Stimulated activated CD4-positive, alpha-beta T cell treated with anti-CD3 and anti-CD28 coated beads, Interleukin-15, amount 100 ng/mL, for 1 hour (primary cell): ENCODE measurements at places on chromosomes 7 and 10.

GRCh38 chr10:58754469-58755339 lies 242.0 kb downstream of the BICC1 start:
- no peak for DNase-seq

GRCh38 chr7:27152816-27153442 lies 546 bp upstream of the HOXA3 start:
- no peak for DNase-seq

DNA sequence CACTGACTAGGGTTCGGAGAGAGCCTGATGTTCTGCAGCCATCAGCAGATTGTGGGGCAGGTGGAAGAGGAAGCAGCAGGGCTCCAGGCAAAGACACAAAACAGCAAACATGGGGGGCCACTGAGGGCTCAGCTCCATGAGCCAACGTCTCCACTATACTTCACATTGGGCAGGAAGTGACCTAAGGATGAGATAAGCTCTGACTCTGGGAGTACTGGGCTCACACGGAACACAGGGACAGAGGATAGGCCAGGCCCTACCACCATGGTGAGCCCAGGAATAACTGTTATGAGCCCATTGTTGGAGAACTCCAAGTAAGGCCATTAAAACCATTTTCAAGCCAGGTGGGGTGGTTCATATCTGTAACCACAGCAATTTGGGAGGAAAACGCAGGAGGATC lies 14.9 kb upstream of the MRPS24 start:
- no peak for DNase-seq

- no peak for DNase-seq
Measured at GRCh38 chr10:15265056-15265455, 96.6 kb upstream of the NMT2 start.

DNA sequence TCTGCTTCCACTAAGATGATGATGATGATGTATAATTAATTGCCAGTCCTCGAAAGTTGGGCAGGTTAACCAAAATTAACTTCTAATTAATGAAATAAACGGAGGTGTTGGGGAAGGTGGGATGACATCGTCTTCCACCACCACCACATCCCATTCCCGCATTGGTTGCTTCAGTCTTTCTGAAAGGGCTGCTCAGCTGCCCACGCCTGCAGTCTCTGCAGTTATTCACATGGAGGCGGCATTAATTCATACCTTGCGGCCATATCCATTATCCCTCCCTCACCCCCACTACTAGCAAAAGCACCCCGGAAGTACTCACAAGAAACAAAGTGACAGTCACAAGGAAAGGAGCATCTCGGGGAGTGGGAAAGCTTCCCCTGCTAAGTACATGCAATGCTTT lies 387.9 kb downstream of the DPP6 start:
- DNase-seq: no peak

- DNase-seq: no peak
Measured at GRCh38 chr10:82462910-82463551, 588.0 kb downstream of the NRG3 start.

DNA sequence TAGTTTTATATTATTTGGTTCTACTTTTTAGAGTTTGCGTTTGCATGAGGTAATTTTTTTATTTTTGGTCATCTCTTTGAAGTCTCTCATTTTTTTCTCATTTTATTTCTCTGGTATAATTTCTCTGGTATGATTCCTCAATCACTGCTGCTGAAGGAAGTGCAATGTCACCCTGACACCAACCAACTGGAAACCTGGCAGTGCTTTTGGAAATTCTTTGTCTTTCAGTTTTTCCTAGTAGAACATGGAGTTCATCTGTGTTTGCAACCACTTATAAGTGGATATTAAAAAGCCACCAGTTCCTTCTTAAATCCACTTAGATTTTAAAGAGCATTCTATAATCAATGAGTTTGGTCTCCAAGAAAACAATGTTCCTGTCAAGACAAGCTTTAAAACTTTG lies 291.8 kb downstream of the PRKG1 start:
- DNase-seq: no peak

DNA sequence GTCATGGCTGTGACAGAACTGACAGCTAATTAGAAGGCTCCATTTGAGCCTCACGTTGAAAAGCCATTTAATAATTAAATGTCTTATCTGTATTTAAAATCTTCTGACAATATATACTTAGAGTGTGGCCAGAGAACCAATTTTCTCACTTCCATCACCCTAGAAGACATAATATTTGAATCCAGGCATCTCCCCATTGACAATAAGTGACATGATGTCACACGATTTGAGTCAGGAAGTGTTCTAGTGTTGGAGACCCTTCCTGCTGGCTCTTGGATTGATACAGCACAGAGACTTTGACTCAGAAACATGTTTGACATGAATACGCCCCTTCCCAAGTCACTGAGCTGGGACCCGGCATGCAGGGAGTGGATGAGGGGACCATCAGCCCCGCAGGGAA lies 85.9 kb downstream of the SLIT1 start:
- DNase-seq: no peak

DNA sequence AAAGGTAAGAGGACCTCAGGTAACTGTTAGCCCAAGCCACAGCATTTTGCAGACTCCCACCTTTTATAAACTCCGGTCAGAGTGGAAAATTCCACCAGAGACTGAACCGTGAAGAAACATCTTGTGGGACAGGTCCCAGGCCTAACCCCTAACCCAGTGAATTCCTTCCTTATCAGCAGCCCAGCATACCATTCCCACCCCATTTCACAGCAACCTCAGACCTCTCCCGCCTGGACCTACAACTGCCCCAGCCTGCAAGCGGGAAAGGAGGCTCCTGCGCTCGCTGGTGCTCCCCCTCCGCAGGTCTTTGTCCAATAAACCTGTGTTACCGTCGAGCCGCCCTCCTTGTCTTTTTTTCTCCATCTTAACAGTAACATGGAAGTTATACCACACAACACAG lies 736.6 kb downstream of the MAGI2 start:
- DNase-seq: no peak

DNA sequence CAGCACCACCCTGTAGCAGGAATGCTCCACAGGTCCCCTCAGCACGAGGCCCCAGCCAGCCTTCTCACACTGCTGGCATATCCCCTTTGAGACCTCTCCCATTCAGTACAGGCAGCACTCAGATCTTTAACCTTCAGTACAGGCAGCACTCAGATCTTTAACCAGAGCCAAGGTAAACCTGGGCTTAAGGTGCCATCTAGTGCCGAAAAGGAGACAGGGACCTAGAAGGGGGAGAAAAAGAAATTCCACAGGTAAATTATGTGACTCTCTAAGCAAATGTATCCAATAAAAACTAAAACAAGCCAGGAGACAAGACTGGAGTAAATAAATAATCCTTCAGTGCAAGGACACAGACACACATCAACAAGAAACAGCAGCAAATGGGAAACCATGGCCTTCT lies 358.6 kb downstream of the PTPRN2 start:
- DNase-seq: no peak

- DNase-seq: no peak
Measured at GRCh38 chr10:86898511-86898910, 58.9 kb downstream of the MMRN2 start.

- no peak for DNase-seq
Measured at GRCh38 chr7:42238709-42239366, 1.8 kb upstream of the GLI3 start.

- no peak for DNase-seq
Measured at GRCh38 chr10:5490032-5490431, 9.3 kb downstream of the CALML5 start.

DNA sequence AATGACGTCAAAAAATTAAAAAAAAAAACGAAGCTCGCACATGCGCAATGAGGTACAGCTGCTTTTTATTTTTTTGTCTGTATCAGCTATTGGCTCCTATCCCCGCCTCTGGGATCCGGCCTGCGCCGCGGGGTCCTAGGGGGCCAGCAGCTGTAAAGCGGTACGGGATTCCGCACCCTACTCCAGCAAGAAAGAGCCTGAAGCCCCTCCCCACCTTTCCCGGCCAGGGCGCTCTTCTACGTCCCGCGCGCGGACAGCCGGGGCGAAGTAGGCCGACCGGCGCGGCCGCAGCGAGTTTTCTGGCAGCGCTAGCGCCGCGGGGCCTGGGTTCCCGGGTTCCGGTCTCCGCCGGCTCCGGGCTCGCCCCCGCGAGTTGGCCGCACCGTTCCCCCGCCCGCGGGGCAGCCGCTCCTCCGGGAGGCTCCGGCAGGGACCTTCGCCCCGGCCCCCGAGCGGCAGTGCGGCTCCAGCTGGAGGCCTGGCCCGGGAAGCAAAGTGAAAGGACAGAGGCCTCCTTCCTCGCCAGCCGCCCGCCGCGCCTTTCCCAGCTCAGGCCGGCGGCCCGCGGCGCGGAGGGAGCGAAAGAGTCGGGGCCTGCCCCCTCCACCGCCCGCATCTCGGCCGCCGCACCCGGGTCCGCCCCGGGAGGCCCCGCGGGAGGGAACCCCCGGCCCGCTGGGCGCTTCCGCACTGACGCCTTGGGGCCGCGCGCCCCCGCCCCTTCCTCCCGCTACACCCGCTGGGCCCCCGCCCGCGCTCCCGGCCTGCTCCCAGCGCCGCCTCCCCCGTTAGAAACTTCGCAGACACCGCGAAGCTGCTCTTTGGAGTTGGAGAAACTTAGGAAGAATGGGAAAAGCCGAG lies 4.7 kb upstream of the SPAG6 start:
- DNase-seq: peak; percentile 46

DNA sequence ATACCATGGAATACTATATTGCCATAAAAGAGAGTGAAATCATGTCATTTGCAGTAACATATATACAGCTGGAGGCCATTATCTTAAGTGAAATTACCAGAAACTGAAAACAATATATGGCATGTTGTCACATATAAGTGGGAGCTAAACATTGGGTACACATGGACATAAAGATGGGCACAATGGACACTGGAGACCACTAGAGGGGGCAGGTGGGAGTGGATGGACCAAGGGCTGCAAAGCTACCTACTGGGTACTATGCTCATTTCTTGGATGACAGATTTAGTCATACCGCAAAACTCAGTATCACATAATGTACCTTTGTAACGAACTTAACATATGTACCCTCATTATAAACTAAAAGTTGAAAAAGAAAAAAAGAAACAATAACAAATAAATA lies 1167.6 kb downstream of the NXPH1 start:
- DNase-seq: no peak

- no peak for DNase-seq
Measured at GRCh38 chr10:78286668-78287067, 253.0 kb downstream of the RPS24 start.

GRCh38 chr10:54198051-54198450 lies 603.0 kb downstream of the PCDH15 start:
- DNase-seq: no peak

GRCh38 chr10:653991-654646 lies 35.3 kb downstream of the DIP2C start:
- DNase-seq: no peak

DNA sequence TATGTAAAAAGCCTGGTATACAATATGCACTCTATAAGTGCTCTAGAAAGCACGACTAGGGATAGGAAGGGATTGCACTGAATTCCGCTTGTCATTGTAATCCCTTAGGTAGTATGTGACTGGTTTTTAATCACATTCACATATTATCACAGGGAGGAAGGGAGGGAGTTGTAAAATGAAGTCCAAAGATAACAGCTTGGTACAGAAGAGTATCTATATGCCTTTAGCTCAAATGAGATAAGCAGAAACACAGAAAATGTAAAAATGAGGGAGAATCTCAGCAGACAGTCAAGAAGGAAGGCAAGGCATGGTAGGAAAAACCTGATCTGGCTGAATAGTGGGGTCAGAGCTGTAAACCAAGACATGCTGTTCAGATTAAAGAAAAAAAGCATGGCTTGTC lies 63.4 kb downstream of the ABI1 start:
- DNase-seq: no peak

DNA sequence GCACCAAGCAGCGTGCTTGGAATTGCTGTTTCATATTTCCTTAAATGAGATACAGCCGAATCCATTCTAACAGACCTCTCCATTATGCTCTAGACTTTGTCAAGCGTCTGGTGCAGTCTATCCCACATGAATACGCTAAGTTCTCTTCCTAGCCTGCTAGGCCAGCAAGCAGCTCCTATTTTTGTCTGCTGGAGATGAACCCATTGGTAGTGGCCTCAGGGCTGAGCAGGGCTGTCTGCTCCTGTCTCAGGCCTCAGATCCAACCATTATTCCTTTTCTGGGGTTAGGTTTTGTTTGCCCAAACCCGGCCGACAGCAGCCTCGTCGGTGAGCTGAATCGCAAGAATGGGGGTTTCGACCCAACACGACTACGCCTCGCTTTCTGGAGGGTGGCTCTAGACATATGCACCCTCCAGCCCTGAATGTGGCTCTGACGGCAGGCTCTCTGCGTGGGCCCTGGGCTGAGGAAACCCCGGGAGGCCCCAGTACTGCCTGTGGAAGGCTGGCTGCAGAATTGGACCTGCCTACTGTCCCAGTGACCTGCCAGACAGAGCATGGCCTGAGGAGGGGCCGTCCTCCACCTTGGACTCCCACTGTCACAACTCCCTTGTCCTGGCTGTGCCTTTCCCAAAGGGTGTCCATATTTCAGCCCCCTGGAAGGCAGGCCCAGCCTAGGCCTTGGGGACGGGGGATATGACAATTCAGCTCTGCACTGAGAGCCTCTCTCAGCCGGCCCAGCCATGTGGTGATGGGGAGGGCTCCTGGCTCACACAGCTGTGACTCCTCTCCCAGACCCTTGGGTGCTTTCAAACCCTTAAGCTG lies 267.9 kb upstream of the TCERG1L start:
- DNase-seq: no peak

GRCh38 chr7:12646139-12646538 lies 41.3 kb upstream of the ARL4A start:
- no peak for DNase-seq

GRCh38 chr7:15784694-15785030 lies 98.2 kb upstream of the MEOX2 start:
- no peak for DNase-seq

DNA sequence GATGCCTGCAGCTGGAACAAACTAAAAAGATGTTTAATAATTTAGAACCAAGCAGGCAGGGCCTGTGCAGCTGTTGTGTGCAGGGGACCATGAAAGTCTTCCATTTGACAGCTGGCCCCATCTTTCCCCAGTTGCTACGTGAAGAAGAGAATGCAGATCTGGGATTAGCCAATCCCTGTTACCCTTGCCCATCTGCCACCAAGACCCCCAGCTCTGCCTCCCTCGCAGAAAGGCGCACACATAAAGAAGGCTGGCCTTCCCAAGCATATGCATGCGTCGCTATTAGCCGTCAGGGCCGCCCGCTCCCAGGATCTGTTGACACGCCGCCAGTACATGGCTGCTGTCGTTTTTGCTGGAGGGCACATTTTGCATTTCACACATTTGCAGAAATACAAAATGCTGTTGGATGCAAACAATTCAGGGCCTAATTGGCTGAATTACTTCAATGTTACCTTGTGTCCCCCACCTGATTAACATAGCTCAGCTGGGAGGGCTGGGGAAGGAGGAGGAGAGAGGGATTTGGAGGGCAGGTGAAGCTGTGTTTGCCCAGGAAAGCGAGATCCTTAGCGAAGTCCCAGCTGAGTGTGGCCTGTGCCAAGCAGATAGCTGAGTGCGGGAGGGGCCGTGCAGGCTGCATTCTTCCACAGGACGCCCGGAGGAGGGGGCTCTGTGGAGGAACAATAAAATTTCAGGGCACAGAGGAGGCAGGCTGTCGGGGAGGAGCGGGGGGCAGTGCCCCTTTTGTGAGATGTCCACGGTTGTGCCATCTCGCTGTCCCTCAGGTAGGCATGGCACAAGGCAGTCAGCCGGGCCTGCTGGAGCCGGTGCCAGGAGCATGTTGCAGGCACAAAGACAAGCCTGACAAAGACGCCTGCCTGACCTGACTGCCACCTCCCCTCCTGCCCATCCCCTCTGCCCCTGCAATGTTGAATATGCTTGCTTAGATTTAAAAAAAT lies 443.0 kb upstream of the MKI67 start:
- DNase-seq: no peak
